WERI-Rb-1 (cell line): ENCODE measurements at places on chromosomes 3 and 15.

DNA sequence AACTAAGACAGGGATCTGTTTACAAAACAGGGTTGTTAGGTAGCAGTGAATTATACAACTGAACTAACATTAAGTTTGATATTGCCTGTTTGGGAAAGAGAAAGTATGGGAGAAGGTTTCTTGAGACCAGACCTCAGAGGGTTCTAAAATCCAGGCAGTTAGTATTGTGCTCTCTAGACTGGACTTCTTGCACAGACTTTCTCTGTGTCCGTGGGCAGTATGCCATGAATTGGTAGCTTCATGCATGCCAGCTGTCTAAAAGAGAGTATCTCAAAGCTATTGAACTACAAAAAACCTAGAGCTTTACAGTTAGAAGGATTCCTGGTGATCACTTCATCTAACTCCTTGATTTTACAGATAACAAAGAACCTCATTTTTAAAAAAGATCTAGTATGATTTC is 12.5 kb downstream of the SAMD7 start:
- no peak for DNase-seq

DNA sequence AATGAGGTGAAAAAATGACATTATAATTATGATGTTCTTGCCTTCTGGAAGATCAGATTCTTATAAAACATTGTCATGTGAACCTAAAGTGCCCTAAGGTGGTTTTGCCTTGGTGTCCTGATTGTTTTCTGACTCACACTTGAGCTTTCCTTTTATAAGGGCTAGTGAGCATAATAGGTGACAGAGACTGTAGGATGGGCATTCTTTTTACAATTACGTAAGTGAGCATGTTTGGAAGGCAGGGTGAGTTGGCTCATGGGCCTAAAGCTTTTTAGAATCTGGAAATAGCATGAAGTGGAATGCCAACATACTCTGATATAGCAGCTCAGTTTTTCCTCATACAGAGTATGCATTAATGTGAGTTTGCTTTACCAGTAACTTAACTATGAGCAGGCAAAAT is 41.2 kb downstream of the CRYBG3 start:
- DNase-seq = no peak

DNA sequence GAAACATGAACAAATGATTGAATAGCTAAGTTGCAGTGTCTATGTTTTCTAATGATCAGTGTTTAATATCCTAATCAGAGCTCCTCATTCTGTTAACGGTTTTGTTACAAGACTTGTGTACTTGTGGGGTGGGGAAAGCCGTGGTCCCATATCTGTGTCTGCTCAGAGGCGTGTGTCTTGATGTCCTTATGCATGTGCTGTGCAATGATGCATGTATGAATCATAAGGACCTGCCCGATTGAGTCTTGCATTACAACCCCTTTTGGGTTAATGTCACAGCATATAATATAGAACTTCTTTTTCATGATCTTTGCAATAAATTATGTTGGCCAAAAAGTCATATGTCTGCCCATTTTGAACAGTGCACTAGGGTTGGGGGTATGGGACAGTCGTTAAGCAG is 233.4 kb downstream of the ITPR1 start:
- no peak for DNase-seq

DNA sequence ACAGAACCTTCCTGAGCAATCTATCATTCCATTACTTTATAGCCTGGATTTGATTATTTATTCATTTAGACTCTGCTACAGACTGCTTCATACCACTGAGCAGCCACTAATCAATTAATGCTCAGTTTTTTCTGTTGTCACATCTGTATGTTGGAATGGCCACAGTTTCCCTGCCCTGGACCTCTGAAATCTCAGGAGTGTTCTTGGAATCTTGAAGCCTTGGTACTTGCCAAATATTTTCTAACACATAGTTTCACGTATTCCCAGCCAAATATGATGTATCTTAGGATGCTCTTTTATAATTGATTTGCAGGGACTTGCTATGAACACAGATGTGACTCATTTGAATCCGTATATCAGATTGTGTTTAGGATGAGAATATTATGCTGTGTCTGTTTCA is 225.8 kb downstream of the TAFA4 start:
- no peak for DNase-seq

- DNase-seq = no peak
Observed at GRCh38 chr3:10389995-10390394, 69.1 kb upstream of the SEC13 start.
